ENCODE measurements at places on chromosomes 7 and 10.

DNA sequence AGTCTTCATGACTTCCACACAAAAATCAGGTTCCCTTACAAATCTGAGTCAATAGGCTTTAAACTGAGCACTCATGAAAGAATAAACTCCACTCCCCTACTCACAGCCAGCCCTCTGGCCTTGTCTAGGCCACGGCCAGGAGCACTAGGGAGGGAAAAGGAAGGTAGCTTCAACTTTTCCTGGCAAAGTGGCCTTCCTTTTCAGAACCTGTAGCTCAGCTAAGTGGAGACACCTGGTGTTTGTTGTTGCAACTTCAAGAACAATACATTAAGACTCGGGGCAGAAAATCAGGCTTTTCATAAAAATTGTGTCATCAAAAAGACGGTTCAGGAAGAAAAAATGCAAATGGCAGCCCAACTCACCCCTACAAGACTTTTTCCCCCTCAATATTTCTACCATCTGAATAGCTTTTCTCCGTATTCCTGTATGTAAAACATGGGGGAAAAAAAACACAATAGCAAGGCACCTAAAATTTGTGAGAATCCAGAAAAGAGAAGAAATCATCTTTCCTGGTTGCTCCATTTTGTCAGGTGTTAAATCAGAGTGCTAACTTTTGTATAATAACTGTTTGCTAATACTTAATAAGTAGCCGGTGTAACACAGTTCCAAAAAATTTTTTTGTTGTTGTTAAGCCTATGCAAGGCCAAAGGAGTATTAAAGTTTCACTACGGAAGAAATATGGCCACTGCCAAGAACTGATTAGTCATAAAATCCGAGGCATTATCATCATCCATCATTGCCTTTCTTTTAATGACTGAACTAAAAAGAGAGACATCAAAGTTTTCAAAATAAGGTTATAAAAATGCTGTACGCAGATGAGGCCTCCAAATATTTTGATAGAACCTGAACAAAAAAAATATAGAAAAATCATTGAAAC lies 66.2 kb upstream of the ARID5B start:
- peak; percentile 22 for DNase-seq

DNA sequence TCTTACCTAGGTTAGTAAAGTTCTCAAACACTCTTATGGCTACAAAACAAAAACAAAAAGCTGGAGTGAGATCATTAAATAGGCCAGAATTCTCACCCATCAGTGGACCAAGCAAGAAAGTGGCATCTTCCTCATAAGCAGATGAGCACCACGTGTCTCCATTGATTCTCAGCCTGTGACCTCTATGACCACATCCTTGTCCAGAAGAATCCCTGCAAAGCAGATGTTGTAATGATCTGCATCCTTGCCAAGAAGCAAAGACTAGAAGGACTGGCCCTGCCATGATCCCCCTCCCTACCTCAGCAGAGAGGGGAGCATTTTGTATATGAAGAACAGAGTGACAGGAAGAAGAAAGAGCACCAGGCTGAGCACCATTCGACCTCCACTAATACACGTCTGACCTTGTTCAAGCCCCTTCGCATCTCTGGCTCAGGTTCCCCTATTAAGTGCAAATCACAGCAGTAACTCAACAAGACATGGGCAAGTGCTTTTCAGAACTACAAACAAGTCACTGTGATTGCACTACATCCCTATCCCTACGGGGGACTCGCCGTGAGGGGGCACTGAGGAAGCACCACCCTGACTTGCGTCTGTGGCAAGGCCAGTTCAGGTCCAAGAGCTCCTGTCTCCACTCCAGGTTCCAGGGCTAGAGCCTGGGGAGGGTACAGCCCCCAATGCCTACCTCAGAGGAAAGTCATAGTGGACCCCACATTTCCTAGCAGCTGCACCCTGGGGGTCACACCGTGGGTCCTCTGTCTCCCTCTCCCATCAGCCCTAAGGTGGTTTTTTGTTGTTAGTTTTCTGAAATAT lies 22.2 kb upstream of the RASSF4 start:
- DNase-seq = no peak

- no peak for DNase-seq
These were observed 49.6 kb downstream of the ANKIB1 start for GRCh38 chr7:92295391-92295790.

GRCh38 chr10:127092916-127093315 lies 103.5 kb downstream of the INSYN2A start:
- DNase-seq = no peak

GRCh38 chr10:121665809-121666208 lies 67.6 kb upstream of the FGFR2 start:
- no peak for DNase-seq

DNA sequence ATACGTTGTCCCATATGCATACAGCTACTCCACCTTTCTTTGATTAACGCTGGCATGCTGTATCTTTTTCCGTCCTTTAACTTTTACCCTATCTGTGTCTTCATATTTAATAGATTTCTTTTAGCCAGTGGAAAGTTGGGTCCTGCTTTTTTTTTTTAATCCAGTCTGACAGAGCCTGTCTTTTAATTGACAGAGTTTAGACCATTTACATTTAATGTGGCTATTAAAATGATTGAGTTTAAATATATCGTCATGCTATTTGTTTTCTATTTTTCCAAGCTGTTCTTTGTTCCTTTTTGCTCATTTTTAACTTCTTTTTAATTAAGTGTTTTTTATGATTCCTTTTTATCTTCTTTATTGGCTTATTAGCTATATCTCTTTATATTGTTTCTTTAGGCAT lies 217.6 kb upstream of the NEBL start:
- DNase-seq = no peak

GRCh38 chr7:29894256-29894655 lies 87.9 kb downstream of the WIPF3 start:
- DNase-seq = no peak

GRCh38 chr7:156003220-156004162 lies 191.2 kb upstream of the SHH start:
- DNase-seq = no peak
